ENCODE measurements at places on chromosomes 3 and 15.

DNA sequence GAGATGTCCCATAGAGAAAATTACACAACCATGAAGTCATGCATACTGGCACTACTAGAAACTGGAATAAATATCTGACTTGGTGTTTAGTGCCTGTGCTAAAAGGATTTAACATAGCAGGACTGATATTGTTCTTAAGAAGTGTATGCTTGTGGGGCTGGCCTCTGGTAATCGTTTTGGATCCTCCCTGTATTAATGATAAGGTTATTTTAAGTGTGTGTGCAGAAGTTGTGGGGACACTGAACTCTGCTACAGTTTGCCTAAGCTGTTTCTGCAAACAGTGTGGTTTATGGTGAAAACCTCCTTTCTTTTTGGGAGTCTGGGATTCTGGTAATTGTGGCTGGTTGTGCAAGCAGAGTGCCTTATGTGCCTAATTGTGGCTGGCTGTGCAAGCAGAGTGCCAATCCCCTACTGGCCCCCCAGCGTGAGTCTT is 120.8 kb downstream of the CLASP2 start:
- no peak for DNase-seq

GRCh38 chr3:53222183-53222901 is 33.5 kb downstream of the TKT start:
- no peak for DNase-seq

DNA sequence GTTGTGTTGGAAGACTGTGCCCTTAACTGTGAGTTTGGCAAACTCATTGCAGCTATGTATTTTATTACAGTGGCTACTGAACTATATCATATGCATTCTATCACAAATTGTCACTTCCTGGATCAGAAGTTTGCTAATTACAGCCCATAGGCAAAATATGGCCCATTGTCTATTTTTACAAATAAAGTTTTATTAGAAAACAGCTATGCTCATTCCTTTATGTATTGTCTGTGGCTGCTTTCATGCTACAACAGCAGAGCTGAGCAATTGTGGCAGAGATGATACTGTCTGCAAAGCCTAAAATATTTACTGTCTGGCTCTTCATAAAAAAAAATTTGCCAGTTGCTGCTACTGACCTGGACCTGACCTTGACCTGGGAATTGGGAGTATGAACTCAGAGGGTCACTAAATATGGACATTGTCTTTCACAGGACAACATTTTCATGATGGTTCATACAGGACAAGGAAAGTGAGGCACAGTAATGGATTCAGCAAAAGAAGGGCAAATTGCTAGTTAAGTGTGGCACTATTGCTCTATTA is 316.9 kb downstream of the ZNF621 start:
- DNase-seq = no peak

GRCh38 chr3:152615681-152616080 is 219.2 kb upstream of the P2RY1 start:
- DNase-seq = no peak

- no peak for DNase-seq
Observed at GRCh38 chr3:187188931-187189330, 8.4 kb upstream of the RTP1 start.
